CD4-positive, alpha-beta T cell treated with Interleukin-2 at 100 ng/mL for 4 hours (primary cell): ENCODE measurements at places on chromosomes 12 and 14.
A peak's percentile ranks its signal among the peaks of the same experiment; 100 is the strongest.

DNA sequence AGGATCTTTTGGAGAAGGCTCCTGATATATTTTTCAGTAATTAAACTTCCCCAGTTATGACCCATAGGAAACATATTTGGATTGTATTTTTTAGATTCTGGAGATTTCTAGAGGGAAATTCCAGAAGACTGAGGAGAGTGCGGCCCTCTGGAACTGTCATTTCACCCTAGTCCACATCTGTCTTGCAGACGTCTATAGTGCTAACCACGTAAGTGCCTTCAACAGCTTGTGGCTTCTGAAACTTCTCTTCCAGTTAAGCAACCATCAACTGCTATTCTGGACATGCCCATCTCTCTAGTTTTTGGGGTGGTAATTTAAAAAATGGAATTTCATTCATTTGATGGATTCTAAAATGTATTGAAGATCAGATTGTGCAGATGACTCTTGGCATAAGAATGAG lies 1098.8 kb downstream of the TMEM121 start:
- DNase-seq: no peak

- DNase-seq: no peak
These were observed 566.9 kb downstream of the NRXN3 start for GRCh38 chr14:78737116-78737515.

DNA sequence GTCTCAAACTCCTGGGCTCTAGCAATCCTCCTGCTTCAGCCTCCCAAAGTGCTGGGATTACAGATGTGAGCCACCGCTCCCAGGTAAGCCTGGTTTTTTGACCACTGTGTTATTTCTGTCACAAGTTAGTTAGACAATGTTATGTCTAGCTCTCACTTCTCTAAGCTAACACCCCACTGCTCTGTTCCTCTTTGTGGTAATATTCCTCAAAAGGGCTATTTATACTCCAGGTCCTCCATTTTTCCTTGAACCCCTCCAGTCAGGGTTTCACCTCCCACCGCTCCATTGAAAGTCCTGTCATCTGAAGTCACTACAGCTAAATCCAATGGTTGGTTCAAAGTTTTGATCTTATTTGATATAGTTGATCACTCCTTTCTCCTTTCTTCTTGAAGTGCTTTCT lies 5.1 kb downstream of the IRAK3 start:
- no peak for DNase-seq

- DNase-seq: no peak
These were observed 410.9 kb downstream of the EGLN3 start for GRCh38 chr14:33539918-33540357.

- DNase-seq: no peak
These were observed 78.8 kb downstream of the TMCC3 start for GRCh38 chr12:94571556-94571955.

DNA sequence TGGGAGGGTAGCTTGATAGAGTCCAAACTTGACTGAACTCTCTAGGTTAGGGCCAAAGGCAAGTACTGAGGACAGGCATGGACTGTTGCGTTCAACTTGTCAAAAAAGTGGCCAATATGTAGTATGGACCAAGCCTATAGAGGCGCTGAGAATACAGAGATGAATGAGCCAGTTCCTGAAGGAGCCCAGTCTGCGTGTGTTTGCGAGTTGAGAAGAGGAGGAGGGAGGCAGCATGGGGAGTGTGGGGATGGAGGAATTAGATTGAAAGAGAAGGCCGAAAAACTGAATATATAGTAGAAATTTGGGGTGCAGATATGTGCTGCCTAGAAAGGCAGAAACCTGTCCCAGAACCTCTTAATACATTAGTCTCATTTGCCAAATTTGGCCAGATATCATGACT lies 412.4 kb downstream of the PCNX1 start:
- DNase-seq: no peak

GRCh38 chr14:103185051-103186029 lies 62.1 kb downstream of the TNFAIP2 start:
- DNase-seq: peak; percentile 2

DNA sequence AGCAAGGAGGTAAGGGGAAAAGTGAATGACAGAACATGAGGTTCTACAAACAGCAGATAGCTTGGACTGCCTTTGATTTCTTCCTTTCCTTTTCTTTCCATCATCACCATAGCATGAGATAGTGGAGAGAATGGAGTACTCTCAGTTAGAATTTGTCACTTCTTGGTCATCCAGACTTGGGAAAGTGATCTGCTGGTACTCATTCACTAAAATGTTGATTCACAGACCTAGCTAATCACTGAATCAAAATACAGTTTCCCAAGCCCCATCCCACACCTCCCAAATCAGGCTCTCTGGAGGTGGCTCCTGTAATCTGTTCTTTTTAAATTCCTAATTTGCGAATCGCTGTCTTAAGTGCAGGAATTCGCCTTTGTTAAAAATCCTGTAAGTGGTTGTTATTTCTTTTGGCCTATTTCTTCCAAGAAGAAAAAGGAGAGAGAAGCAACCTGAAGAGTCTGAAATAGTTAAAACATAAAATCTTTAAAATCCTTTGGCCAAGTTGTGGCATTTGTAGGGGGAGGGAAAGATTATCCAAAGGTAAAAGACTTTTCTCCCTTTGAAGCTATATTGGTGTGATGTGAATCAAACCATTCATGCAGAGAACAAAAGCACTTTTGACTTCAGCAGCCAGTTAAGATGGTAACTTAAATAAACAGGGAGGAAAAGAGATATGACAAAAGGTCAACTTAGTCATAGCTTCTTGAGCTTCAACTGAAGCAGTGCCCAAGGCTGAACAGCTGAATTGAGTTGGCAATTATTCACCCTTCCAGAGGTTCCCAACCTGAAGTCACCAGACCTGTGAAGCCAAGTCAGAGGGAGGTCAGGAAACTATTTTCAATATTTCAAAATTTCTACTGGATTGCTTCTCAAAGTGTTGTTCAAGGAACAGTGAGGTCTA lies 255.1 kb upstream of the KRR1 start:
- DNase-seq: no peak

GRCh38 chr12:107094183-107094448 lies 767 bp upstream of the CRY1 start:
- no peak for DNase-seq

- peak; percentile 41 for DNase-seq
These were observed 1.5 kb downstream of the DDHD1 start for GRCh38 chr14:53151523-53152183.

DNA sequence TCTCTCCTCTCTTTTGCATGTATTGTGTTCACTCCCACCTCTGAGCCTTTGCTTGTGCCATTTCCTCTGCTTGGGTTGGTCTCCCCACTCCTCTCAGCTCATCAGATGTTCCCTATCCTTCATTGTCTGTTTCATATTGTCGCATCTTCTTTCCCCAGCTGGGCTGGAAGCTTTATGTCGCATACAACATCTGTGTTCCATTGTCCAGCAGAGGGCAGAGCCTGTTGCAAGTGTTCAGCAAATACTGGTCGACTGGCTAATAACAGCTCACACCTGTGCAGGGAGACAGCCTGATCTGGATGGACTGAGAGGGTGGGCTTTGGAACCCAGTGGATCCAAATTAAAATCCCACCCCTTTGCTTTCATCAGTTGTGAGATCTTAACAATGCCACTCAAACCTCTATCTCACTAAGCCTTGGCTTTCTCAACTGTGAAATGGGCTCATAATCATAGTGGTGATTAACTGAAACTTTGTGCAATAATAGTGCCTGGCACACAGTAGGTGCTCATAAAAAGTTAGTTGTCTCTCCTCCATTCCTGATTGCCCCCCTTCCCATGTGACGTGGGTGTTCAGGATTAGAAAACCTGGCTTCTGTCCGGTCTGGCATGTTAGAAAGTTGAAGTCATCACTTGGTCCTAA lies 75.8 kb downstream of the RIN3 start:
- DNase-seq: no peak

DNA sequence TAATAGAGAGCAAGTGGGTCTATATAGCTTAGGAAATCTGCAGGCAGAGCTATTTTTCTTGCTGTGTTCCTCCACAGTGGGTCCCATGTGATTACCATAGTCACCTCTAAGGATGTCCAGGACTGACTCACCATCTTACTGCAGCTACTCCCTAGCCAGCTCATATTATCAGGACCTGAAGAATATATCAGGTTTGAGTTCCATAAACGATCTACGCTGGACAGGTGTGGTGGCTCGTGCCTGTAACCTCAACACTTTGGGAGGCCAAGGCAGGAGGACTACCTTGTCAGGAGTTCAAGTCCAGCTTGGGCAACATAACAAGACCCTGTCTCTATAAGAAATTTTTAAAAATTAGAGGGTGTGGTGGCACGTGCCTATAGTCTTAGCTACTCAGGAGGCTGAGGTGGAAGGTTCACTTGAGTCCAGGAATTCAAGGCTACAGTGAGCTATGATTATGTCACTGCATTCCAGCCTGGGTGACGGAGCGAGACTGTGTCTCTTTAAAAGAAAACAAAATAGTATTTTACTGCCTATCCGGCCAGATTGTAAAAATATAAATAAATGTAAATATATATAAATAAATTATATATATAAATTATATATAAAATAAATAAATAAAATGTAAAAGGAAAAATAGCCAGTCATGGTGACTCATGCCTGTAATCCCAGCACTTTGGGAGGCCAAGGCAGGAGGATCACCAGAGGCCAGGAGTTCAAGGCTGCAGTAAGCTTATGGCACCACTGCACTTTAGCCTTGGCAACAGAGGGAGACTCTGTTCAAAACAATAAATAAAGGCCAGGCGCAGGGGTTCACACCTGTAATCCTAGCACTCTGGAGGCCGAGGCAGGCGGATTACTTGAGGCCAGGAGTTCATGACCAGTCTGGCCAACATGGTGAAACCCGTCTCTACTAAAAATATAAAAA lies 6.9 kb upstream of the SPRYD4 start:
- DNase-seq: no peak

DNA sequence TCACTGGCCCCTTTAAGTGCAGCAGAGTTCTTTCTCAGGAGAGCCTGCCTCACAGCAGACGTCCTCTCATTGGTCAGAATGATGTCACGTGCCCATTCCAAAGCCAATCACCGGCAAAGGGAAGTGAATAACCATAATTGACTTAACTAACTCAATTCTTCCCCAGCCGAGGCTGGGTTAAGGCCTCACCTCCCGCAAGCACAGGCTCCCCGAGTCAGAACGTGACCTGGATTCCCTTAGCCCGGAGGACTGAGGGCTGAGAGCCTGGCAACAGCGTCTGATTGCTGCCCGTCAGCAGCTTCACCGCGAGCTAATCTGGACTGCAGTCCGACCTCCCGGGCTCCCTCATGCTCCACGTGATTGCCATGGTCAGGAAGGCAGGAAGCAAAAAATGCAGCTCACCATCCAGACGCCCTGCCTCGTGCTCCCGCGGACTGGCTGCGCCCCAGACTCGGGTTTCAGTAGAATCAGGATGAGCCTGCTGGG lies 92.1 kb upstream of the FZD10 start:
- DNase-seq: no peak

DNA sequence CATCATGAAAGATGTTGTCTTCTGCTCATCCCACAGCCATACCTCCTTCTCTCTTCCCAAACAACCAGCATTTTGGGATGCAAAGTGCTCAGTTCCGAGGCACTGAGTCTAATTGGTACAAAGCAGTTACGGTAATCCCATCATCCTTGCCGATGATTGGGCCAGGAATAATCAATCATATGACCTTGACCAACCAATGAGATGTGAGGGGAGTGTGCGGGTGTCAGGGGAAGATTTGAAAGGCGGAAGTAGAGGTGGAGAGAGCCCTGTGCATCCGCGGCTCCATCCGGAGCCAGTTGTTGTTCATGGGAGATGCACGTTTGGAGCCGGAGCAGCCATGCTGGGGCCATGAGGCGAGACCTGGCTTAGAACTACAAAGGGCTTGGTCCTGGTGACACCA lies 67.3 kb downstream of the SYNE3 start:
- no peak for DNase-seq

GRCh38 chr12:16407346-16407745 lies 59.9 kb downstream of the MGST1 start:
- no peak for DNase-seq

GRCh38 chr14:100587086-100587762 lies at the start of gene BEGAIN:
Gene BEGAIN, minus strand, starts transcription at chr14:100587417. Its CDS starts 127 bp downstream, at chr14:100587290.
- DNase-seq: no peak

DNA sequence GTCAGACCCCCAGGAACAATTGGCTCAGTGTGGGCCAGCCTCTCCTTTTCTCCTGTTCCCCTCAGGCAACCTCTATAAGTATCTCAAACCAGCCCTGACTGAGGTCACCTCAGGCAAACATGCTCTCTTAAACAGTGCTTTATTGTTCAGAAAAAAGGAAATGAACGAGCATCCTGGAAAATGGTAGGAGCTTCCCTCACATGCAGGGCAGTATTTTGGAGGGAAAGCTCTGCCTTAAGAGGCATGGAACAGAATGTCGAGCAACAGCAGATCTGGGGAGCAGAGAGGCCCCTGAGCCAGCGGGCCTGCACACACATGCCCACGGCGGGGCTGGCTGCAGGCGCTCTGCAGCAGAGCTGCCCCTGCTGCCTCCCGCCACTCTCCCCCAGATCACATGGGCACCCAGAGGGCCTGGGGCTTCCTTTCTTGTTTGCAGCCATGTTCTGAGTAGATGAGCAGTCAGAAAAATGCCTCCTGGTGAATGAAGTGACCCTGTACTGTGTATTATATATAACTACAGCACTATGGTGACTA lies 42.0 kb downstream of the MOK start:
- DNase-seq: no peak

DNA sequence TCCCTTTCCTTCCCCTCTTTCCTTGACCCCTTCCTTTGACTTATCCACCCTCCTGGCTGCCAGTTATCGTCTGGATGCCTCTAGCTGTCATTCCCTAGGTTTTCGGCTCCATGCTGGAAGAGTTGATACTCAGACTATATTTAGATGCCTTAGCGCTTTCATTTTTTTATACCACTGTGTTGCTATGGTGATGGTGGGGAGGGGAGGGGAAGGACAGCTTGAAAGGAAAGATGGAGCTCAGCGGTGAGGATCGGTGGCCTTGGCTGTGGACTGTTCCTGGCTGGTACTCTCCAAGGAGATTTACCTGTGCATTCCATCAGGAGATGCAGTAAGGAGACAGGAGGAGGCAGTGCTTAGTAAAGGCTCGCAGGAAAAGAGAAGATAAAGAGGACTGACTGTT lies 108.7 kb downstream of the SLC8A3 start:
- DNase-seq: no peak

GRCh38 chr14:88838015-88838414 lies 13.6 kb downstream of the TTC8 start:
- DNase-seq: no peak
